ENCODE measurements at places on chromosomes 13 and 19.

- no peak for DNase-seq
Measured at GRCh38 chr19:15976836-15977689, 28.3 kb downstream of the OR10H4 start.

DNA sequence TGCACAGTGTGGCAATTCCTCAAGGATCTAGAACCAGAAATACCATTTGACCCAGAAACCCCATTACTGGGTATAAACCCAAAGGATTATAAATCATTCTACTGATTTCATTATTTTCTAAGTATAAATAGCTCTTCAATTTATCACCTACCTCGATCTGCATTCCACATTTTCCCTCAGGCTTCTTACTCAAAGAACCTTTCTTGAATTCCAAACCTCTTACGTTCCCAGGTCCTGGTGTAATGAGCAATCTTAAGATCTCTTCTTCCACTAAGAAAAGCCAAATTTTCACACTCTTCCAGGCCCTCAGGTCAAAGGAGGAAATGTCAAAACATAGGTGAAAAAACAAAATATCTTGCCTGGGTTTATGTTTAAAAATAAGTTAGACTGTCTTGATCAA is 237.3 kb upstream of the GPC6 start:
- DNase-seq: no peak

GRCh38 chr13:29624997-29625396 is 29.5 kb upstream of the SLC7A1 start:
- DNase-seq: no peak

- DNase-seq: no peak
Measured at GRCh38 chr13:49219647-49220035, 497 bp upstream of the MLNR start.

DNA sequence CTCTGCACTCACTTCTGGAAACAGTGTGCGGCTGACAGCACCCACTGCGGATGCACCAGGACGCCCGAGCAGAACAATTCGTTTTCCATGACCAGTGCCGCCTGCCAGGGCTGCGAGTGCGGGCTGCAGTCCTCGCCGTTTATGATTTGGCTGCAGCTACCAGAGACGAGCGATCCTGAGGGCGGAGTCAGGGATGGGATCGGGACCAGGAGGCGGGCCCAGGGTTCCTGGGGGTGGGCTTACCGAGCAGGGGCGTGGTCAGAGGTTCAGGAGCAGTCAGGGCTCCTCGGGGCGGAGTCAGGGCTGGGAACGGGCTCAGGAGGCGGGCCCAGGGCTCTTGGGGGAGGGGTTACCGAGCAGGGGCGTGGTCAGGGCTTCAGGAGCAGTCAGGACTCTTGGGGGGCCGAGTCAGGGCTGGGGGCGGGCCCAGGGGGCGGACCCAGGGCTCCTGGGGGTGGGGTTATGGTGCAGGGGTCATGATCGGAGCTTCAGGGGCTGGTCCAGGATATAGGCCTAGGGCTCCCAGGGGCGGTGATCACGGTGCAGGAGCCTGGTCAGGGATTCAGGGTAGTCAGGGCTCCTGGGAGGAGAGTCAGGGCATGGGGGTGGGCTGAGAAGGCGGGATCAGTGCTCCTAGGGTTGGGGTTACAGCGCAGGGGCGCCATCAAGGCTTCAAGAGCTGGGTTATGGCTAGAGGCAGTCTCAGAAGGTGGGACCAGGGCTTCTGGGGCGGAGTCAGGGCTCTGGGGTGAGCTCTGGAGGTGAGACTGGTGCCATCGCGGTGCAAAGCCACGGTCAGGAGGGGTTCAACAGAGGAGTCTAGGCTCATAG is 1.7 kb downstream of the KLK4 start:
- no peak for DNase-seq

DNA sequence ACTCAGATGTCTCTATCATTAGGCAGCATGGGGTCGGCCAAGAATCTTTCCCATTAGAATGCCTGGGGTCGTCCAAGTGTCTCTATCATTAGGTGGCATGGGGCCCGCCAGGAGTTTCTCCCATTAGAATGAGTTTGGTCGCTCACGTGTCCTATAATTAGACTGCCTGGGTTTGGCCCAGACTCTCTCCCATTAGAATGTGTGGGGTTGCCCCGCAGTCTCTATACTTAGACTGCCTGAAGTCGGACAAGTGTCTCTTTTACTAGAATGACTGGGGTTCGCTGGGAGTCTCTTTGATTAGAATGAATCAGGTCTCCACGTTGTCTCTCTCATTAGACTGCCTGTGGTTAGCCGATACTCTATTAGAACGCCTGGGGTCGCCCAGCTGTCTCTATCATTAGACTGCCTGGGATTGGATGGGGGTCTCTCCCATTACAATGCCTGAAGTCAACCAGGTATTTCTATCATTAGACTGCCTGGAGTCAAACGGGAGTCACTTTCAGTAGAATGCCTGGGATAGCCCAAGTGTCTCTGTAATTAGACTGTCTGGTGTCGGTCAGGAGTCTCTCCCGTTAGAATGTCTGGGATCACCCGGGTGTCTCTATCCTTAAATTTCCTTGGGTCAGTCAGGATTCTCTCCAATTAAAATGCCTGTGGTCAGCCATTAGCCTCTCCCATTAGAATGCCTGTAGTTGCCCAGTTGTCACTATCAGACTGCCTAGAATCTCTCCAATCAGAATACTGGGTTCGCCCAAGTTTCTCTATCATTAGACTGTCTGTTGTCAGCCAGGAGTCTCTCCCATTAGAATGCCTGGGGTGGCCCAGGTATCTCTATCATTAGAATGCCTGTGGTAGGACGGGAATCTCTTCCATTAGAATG is 1454.1 kb downstream of the UQCRFS1 start:
- no peak for DNase-seq

- no peak for DNase-seq
Measured at GRCh38 chr13:67076378-67076777, 153.8 kb downstream of the PCDH9 start.
